ENCODE measurements at places on chromosomes 7 and 10.
A peak's percentile ranks its signal among the peaks of the same experiment; 100 is the strongest.

- DNase-seq, result no peak
These were observed 245.5 kb upstream of the PPP2R2D start for GRCh38 chr10:131655101-131655849.

GRCh38 chr7:148540041-148540738 is 50.4 kb upstream of the C7orf33 start:
- DNase-seq, result peak; percentile 70

GRCh38 chr7:73985737-73986141 is 42.2 kb upstream of the ELN start:
- no peak for DNase-seq

DNA sequence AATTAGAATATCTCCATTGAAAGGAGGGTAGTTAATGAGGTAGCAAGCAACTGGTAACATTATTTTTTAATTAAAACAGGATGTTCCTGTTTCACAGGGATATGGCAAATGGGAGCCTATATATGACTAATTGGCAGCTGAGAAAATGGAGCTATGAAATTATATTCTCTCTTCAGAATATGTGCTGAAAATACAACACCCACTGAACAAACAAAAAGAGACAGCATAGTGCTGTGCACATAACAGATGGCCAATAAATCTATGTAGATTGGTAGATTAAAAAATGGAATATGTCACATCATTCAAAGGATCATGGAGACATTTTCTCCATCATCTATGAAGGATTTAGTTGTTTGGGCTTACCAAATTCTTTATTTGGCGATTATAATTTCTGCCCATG is 362.0 kb downstream of the GPR37 start:
- DNase-seq, result no peak

DNA sequence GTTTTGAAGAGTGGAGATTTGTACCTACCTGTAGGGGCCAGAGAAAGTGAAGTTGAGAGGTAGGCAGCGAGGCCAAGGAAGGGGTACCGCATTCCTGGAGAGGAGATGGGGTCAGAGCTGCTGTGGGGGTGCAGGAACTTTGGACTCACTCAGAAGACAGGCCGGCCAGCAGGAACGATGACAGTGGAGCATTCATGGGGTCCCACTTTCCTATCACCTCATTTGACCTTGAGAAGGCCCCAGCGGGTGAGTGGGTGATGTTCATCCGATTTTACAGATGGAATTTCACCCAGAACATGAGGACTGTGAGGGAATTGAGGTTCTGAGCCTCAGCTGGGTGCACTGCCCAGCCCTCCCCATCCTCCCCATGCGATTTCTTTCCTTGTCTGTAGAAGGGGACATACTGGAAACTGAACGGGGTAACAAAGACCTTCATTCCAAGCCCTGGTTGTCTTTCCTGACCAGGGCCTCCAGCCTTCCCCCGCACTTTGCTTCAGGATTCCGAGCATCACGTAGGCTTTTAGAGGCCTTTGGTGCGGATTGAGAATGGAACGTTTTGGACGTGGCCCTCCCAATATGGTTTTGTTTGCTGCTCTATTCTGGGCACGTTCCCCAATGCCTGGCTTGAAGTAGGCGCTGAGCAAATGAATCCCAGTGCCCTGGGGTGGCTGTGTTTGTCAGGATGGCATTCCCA is 87.3 kb downstream of the ADCY1 start:
- DNase-seq, result no peak

GRCh38 chr7:106260136-106260561 is 24.6 kb downstream of the NAMPT start:
- no peak for DNase-seq

DNA sequence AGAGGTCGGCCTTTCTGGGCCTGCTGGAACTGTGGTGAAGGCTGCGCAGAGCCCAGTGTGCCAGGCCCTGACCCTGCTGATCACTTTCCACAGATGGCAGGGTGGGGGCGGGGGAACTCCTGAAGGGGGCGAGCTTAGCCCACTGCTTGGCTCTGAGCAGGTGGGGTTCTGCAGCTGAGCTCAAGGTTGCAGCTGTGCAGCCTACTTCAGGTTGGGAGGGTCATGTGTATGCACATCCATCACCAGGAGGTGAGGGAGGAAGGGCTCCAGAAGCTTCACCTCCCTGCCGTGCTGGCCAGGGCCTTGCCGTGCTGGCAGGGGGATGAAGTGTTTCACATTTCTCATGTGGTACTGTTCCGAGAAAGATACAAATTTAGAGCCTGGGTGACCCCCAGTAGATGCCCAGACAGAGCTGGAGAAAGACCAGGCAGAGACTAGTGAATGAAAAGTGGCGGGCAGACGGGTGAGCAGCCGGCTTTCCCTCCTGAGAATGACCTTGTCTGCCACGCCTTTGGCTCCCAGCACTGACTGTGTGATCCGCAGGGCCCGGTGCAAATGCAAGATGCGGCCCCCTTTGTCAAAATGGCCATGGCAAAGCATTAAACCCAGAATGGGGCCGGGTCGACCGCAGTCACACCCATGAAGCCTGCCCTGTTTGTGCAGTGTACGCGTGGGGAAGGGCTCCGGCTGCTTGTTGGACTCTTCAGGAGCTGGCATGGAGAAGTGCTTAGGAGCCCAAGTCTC is 25.2 kb downstream of the FAM241B start:
- DNase-seq, result no peak

GRCh38 chr7:139112741-139113250 is 3.3 kb upstream of the ZC3HAV1 start:
- no peak for DNase-seq

- DNase-seq, result no peak
These were observed 91.2 kb upstream of the PAX2 start for GRCh38 chr10:100653957-100654781.

GRCh38 chr7:4758791-4759190 is 16.6 kb upstream of the AP5Z1 start:
- no peak for DNase-seq

- DNase-seq, result no peak
These were observed 920.8 kb downstream of the TYW1 start for GRCh38 chr7:67917437-67917755.

GRCh38 chr10:125172694-125173093 is 12.3 kb upstream of the CTBP2 start:
- DNase-seq, result no peak

DNA sequence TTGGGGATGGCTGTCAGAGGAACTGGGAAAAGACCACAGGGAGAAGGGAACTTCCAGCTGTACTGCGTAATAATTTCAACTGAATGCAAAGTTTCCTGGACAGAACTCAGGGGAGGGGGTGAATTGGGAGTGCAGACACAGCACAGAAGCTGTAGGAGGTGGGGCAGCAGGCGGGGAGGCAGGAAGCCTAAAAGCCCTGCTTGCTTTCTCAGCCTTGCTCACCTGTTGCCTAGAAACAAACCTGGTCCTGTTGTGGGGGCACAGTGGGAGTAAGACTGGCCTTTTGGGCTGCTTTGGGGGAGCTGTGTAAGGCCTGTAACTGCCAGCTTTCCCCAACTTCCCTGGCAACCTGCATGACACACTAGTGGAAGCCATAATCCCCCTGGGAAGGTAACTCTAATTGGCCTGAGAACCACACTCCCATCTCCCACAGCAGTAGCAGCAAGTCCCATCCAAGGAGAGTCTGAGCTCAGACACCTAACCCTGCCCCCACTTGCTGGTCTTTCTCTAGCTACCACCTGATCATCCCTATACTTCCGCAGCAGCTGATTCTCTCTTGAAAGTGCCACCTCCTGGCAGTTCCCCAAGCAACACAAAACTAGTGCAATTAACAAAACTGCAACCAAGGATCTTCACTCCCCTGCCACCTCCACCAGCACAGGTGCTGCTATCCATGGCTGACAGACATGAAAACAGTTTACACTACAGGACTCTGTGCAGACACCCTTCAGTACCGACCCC is 1239.3 kb downstream of the SORCS1 start:
- no peak for DNase-seq

GRCh38 chr7:147304376-147304775 is 1187.8 kb downstream of the CNTNAP2 start:
- no peak for DNase-seq

GRCh38 chr7:5694221-5694754 is 87.2 kb downstream of the RNF216 start:
- DNase-seq, result peak; percentile 94

GRCh38 chr7:132380059-132380458 is 196.2 kb downstream of the PLXNA4 start:
- DNase-seq, result no peak

DNA sequence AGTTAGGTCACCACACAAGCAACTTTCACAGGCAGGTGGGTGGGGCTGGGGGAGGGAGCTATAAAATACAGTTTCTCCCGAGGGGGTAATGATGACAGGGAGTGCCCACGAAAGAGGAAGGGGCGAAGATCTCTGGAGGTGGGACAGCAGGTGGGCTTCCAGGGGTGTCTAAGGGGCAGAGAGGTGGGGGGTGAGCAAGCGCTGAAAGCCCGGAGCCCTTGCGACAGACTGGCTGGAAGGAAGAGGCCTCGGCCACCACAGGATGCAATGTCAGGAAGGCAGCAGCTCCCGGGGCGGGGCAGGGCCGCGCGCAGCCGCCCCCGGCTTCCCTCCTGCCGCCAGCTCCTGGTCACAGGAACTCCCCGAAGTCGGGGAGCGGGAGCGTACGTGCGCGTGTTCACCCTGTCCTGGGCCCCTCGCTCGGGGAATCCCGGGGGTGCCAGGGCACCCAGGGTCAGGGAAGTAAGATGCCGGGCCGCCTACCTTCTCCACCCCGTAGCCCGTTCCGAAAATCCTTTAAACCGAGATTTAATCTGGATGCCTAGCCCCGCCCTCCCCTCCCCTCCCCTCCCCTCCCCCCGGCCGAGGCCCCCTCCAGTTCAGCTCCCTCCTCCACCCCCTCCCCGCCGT is 105.2 kb upstream of the PPIF start:
- peak; percentile 61 for DNase-seq

DNA sequence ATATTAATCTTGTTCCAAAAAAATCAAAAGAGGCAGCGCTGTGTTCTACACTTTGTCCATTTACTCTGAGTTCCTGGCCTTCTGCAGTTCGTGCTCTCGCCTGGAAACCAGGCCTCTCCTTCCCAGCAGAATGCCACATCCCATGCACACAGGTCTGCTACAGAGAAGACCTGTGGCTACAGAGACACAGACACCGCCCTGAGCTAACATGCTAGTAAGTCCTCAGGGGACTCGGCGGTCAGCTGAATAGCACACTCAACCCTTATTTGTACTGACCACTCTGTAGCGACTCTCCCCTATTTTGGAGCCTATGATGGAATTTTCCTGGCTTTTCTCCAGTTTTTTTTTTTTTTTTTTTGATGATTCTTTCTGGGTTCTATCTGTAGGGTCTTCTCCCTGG is 12.8 kb downstream of the CREB3L2 start:
- no peak for DNase-seq

DNA sequence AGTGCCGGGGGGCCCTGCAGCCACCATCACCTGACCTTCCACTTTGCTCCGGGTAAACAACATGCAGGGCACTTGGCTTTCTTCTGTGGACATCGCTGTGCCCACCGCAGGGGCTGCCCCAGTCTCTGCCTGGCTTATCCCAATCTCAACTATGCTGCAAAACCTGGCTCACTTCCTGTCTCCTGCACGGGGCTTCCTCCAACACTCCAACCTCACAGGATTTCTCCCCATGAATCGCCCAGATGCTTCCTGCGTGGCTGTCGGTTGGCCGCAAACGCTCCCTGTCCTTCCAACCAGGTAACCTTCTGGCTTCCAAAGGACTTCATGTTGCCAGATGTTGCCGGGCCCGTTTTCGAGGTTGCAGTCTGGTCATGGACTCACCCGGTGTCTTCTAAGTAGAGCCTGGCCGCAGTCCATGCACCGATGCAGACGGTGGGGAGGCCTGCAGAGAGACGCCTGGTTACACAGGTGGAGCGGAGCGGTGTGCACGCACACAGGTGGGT is 109.0 kb downstream of the VIPR2 start:
- DNase-seq, result no peak

DNA sequence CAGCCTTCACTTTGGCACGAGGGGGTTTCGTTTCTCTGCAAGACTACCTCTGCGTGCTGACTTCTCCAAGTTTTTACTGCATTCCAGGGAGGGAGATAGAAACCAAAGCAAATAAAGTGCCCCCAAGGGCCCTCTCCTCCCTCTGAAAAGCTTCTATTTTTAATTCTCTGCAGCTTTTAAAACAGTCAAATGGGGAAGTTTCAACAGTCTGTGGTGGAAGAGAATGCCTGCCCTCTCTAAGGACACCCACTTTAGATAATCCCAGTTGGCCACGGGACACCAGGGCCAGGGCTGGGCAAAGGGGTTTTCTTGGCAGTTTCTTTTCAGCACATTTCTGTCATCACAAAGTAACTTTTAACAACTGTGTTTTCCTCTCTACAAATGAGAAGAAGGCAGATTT is 386.7 kb upstream of the NPVF start:
- DNase-seq, result no peak

DNA sequence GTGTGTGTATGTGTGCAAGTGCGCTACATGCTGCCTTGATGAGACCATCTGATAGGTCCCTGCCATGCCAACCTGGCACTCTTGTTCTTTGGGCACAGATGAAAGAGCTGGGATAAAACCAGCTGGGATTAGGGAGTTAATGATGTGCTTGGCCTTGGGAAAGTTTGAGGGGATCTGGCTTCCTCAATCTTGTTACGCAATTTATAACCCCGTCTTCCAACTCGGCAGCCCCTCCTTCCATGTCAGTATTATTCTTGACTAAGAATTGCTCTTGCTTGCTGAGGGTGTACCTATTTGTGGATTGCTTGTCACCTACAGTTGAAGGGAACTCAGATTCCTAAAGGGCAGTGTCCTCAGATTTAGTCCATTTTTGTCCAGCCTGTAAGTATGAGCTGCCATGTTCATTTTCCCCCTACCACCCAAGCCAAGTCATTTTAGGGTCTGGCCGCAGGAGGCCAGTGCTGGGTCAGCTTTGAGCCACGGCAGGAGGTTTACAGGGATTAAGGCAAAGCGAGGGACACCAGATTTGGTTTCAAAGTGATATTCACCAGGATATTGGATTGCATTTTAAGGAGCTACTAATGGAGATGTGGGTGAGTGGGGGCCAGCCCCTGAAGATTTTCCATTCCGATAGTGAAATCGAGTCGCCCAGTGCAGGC is 34.1 kb upstream of the KCNMA1 start:
- no peak for DNase-seq

DNA sequence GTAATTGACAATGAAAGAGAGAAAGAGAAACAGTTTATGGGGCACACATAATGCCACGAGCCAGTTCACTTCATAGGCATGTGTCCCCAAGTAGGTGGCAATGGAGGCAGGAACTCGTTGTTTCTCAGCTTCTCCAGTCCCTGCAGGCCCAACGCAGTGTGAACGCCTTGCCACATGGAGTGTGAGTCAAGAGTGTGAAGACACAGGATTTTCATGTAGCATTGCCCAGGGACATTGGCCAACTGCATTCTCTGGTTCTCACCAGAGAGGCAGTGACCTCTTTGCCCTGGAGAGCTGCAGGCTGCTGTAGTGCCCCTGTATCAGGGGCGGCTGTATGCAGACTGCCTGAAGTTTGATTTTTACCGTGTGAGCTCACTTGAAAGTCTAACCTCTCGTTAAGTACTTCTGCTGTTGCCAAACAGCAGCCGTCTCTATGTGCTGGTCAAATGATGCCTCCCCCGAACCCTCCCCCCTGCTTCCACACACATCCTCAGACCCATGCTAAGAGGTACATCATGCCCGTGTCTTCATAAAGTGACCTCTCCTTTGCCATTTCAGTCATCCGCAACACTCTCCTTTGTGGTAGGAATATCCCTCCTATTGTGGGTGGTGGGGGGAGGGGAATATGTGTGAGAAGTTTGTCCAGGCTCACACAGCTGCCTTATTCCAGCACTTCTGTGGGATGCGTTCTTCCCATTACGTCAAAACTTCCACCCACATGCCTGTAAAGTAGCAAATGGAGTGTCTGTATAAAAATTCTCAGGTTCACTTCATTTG is 12.7 kb downstream of the LRRC18 start:
- DNase-seq, result no peak

Data from iris pigment epithelial cell (primary cell).